ENCODE measurements at places on chromosomes 13 and 19.

- DNase-seq: no peak
Measured at GRCh38 chr13:37811441-37811840, 58.1 kb downstream of the TRPC4 start.

DNA sequence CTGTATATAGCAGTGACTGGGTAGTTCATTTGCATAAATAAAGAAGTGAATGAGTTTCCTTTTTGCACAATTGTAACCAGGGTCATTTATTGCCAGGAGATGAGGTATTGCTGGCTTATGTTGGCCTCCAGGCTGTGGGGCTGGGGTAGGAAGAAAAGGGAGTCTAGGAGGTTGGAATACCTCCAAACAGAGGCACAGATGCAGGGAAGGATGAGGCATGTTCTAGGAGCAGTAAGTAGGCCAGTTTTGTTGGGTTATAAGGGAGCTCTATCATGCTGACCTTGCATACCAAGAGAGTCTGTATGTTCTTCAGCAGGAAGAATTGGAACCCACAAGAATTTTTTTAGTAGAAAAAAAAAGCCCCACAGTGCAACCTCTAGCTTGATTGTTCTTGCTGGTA, 17.2 kb upstream of the CYSLTR2 start:
- no peak for DNase-seq

DNA sequence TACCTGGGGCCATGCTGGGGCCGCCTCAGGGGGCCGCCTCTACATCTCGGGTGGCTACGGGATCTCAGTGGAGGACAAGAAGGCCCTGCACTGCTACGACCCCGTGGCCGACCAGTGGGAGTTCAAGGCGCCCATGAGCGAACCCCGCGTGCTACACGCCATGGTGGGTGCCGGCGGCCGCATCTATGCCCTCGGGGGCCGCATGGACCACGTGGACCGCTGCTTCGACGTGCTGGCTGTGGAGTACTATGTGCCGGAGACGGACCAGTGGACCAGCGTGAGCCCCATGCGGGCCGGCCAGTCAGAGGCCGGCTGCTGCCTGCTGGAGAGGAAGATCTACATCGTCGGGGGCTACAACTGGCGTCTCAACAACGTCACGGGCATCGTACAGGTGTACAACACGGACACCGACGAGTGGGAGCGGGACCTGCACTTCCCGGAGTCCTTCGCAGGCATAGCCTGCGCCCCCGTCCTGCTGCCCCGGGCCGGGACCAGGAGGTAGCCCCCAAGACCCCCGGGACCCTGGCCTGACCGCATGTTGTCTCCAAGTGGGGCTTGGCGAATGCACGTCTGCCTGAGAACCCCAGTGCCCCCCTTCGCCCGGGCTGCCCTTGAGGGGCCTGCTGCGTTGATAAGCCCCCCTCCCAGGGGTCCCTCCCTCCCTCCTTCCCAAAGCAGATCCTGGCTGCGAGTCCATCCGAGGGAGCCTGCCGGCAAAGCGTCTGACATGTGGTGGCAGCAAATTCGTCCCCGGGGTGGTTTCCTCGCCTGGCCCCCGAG, 14.5 kb upstream of the CRTC1 start:
- DNase-seq: no peak

DNA sequence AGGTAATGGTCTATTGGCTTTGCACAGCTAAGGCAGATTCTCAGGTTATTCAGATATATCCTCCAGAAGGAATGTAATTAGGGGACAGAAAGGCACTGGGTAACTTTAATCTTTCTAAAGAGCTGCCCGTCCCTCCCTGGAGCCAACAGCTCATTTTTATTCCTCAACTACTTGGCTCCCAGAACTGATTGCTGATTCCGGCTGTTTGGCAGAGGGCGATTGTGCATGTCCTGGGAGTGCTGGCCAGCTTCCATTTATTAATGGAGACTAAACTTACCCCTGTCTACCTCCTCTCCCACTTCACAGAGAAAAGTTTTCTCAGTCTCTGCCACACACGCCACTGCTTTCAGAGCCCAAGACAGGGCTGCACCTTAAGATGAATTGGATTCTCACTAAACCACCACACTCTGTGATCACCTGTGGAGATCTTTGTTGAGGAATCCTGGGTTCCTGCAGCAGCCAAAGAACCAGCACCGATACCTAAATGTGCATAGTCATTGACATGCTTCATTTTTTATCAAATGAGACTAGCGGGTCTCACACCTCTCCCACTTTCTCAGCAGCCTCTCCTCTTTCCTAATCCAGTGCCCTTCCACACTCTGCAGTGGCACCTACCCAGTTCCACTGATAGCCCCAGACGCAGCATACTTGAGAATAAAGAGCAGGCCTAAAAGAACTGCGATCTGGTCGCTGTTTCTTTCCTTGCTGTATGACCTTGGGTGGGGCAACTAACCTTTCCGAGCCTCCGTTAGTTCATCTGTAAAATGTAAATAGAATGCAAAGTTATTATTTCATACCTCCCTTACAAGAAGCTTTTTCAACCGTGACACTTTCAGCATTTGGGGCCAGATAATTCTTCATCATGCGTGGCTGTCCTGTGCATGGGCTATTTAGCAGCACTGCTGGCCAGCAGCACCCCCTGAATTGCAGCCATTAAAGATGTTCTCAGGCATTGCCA, 648.7 kb downstream of the UQCRFS1 start:
- no peak for DNase-seq

DNA sequence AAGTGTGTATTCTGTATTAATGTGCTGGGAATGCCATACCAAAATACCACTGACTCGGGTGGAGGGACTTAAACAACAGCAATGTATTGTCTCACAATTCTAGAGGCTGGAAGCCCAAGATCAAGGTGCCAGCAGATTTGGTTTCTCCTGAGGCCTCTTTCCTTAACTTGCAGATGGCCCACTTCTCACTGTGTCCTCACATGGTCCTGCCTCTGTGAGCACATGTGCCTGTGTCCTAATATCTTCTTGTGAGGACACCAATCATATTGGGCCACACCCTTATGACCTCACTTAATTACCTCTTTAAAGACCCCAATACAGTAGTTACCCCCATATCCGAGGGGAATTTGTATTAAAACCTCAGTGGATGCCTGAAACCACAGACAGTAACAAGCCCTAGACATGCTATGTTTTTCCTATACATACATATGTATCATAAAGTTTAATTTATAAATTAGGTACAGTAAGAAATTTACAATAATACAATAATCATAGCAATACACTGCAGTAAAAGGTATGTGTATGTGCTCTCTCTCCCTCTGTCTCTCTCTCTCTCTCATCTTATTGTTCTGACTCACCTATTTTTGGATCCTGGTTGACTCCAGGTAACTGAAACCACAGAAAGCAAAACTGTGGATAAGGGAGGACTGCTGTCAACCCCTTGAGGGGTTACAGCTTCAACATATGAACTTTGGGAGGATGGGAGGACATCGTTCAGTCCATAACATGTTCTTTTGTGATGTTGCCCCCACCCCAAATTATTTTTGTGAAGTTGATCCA, 174.3 kb downstream of the IRS2 start:
- DNase-seq: no peak

- DNase-seq: no peak
Measured at GRCh38 chr13:35354285-35354684, 122.2 kb downstream of the MAB21L1 start.

DNA sequence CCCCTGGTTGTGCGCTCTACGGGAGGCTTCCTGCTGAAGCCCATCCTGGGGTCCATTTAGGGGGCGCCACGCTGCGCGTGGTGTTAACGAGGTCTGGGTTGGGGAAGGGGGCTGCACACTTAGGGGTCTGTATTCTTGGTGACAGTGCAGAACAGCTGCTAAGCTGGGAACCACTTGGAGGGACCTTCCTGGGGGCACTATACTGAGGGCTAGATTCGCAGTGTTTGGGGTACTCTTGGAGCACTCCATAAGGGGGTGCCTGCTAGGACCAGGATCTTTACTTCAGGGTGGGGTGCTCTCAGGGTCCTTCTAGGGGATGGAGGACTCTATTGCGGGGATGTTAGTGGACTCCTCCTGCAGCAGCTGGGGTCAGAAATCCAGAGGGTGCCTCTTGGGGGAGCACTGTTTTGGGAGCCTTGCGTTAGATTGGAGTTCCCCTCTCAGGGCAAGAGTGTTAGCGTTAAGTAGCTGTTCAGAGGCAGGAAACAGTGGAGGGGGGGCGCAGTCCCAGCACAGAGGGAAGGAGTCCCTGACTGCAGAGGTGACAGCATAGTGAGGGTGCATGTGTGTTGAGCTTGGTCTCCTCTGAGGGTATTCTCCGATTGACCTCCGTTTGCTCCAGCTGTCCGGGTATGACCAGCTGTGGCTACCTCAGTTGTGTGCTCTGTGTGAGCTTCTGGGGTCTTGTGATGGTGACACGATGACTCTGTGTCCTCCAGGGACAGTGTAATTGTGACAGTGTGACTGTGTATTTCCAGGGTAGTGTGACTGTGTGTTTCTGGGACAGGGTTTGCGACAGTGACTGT, 1.1 kb downstream of the PDE4A start:
- DNase-seq: no peak

DNA sequence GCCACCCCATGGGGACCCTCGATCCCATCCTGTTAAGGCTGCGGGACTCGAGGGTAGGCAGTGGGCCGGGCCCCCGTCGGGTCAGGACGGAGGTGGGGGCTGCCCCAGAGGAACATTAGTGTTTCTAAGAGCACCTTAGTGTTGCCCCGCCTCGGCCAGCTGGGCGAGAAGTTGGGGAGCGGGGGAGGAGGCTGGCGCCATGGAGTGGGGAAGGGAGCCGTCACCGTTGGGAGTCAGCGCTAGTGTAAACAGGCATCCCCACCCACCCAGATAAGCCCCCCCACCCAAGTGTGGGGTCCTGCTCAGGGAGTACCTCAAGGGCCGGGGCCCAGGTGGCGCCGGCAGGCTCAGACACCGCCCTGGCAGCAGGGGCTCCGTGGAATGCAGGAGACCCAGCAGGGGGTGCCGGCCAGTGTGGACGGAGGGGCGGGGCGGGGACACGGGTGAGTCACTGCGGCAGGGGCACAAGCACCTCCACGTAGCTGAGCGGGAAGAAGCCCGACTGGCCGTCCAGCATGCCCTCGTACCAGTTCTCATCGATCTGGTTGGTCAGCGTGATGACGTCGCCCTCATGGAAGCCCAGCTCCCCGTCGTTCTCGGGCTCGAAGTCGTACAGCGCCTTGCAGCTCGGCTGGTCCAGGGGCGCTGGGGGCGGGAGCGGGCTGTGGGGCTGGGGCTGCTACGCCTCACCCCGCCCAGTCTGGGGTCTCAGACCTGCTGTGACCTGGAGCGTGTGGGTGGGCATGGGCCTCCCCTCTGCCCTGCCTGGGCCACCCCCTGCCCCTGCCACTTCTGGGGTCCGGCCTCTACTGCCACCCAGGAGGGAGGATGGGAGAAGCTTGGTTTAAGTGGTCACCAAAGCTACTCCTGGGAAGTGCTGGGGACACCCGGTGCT, 18.0 kb downstream of the MPND start:
- DNase-seq: no peak

DNA sequence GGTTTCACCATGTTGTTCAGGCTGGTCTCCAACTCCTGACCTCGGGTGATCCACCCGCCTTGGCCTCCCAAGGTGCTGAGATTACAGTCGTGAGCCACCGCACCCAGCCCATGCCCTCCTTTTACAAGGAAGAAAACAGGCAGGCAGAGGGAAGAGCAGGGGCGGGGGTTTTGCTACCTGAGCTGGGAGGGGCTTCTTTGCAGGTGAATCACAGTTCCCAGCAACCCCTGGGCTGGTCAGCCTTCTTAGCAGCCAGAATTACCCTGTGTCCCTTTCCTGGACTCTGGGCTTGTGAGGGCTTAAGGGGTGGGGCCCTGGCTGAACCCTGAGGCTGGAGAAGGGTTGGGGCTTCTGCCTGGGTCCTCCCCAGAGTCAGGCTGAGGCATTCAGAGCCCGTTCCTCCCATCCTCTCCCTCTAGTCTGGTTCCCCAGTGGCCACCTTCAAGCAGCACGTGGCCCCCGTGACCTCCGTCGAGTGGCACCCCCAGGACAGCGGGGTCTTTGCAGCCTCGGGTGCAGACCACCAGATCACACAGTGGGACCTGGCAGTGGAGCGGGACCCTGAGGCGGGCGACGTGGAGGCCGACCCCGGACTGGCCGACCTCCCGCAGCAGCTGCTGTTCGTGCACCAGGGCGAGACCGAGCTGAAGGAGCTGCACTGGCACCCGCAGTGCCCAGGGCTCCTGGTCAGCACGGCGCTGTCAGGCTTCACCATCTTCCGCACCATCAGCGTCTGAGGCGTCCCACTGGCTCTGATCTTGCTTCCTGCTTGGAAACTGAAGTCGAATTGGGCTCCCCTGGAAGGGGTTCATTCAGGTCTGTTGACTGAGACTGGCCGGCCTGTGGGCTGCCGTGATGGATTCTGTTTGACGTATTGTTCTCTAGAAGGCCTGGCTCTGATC, 2.8 kb upstream of the KCNJ14 start:
- DNase-seq: no peak

- no peak for DNase-seq
Measured at GRCh38 chr19:47230921-47231214, at the start of gene BBC3. Gene BBC3, minus strand, starts transcription at chr19:47231199. Its CDS starts 2,768 bp downstream, at chr19:47228431.

GRCh38 chr19:38736036-38736412, 8.2 kb downstream of the CAPN12 start:
- no peak for DNase-seq

DNA sequence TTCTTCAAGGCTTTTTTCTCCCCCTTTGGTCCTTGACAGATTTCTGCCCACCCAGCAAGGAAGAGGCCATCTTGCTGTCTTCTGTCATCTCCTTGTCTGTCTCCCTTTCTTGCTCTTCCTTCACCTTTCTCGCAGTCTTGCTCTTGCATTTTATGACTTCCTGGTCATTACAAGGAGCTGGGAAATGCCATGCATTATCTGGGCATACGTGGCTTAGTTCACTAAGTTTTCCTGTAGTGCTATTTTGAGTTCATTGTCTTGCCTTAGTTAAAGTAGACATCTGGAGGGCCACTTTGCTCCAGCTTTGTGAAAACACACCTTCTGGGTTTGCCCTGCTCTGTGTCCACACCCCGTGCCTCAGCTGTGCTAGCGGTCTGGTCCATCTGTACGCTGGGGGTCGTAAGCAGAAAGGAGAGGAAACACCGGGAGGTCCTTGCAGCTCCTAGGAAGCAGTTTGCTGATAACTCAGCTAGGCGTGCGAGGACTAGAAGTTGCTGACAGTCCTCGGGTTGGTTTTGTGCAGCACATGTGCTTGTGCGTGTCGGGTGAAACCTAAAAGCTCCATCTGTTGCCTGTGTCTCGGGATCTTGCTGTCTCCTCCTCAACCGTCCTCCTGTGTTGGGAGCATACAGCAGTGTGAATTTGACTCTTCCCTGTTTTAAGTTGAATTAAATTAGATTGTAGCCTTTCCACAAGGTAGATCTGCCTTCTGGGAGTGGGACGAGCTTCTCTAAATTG, 59.4 kb downstream of the ARHGEF7 start:
- no peak for DNase-seq

Data from DMS 273 treated with DMSO at 0.1 percent for 48 hours (cell line).